ENCODE measurements at places on chromosomes 7 and 10. TPM values are rescaled to one million over a fixed set of nuclear protein-coding genes. Genes with fewer than 3 reads are reported as not detected.

DNA sequence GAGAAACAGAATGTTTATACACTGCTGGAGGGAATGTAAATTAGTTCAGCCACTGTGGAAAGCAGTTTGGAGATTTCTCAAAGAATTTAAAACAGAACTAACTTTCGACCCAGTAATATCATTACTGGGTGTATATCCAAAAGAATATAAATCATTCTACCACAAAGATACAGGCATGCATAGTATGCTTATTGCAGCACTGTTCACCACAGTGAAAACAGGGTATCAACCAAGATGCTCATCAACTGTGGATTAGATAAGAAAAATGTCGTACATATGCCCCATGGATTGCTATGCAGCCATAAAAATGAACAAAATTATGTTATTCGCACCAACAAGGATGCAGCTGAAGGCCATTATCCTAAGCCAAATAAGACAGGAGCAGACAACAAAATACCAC lies 343.1 kb upstream of the KCND2 start:
- no peak for DNase-seq

DNA sequence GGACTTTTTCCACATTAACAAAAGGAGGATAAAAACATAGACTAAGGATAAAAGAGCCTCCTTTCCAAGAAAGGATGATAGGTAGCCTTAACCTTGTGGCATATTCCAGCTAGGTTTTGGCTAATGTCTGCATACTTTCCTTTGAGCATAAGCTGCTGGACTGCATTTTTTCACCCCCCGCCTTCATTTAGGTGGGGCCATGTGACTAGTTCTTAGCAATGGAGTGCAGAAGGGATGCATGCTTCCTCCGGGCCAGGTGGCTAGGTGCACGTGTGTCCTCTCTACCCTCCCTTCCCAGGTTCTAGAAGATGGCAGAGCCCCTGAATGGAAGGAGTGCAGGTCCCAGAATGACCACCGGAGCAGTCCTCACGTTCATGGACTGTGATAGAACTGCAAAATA lies 59.8 kb downstream of the BPGM start:
- no peak for DNase-seq

- no peak for DNase-seq
Measured at GRCh38 chr7:82029236-82029913, 259.5 kb upstream of the HGF start.

DNA sequence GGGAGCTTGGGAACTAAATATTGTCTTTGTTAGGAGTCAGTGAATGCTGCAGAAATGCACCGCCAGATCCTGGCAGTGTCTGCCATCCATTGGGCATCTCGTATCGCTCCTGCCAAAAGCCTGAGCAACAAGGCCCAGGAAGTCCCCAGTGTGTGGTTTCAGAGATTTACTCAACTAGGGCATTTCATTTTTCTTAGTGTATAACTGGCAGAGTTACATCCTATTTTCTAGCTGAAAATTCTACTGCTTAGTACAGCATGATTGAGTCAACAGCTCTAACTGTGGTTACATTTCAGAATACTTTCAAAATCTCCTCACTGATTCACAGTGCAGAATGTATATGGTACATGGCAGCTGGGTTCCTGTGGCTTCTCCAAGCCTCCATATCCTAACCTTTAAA lies 95.8 kb upstream of the CREB5 start:
- DNase-seq: no peak

GHRHR gene
- polyA plus RNA-seq: not detected
